ENCODE measurements at places on chromosomes 2 and 18. TPM values are rescaled to one million over a fixed set of nuclear protein-coding genes. Genes with fewer than 3 reads are reported as not detected.

GRCh38 chr18:61362511-61362910, 29.3 kb downstream of the CDH20 start:
- DNase-seq = no peak

- DNase-seq = no peak
Observed at GRCh38 chr2:224884188-224884587, 158.1 kb downstream of the DOCK10 start.

DNA sequence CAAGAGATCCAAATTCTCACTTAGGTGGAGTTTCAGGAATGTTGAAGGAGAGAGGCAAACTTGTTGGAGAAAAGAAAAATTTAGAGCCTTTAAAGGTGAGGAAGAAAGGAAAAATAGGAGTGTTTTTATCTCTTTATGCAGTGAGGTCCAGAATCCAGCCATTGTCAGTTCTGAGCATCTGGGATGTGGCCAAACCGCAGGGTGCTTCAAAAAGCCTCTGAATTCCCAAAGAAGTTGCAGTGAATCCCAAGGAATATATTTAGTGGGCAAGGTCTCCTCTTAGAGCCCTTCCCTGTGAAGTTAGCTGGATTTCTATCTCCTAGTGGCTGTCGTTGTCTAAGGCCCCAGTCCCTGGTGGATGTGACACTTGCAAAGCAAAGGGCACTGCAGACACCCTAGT, 51.2 kb downstream of the MTCL1 start:
- DNase-seq = no peak

DNA sequence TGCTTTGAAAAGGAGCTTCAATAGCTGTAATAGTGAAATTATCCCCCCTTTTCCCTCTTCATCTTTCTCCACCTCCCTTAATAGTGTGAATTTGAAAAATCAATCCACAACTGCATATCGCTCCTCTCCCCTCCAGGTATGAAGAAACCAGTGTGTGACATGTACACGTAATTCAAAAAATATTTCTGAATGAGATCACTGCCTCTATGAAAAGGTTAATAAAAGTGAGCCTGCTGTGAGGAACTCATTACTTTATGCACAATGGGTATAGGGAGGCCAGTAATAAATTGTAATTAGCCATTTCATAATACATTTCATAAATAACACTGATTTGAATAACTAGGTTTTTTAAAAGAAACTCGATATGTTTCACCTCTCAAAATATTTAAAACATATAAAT, 209.0 kb upstream of the KYNU start:
- DNase-seq = no peak

GRCh38 chr18:79853993-79854364, 56.2 kb downstream of the KCNG2 start:
- no peak for DNase-seq

The TRIB2 gene
- total RNA-seq = 4.0 TPM

The CHST9 gene
- total RNA-seq = not detected

DNA sequence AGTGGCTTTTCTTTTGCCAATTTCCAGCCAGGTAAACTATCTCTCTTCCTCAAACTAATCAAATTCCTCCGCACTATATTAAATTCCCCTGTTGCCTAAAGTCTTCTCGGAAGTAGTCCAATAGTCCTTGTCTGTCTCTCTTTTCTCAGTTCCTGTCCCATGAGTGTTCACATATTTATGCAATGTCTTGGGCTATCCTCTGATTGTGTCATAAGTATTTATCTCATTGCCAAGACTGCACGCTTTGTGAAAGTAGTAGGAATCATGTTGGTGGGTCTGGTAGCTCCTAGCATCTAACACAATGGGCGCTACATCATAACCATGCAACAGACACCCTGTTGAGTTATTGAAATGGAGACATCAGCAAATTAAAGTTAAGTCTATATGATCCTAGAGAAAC, 59.9 kb upstream of the POU3F3 start:
- no peak for DNase-seq

The RND3 gene
- not detected for total RNA-seq

The AQP12B gene
- total RNA-seq = not detected

DNA sequence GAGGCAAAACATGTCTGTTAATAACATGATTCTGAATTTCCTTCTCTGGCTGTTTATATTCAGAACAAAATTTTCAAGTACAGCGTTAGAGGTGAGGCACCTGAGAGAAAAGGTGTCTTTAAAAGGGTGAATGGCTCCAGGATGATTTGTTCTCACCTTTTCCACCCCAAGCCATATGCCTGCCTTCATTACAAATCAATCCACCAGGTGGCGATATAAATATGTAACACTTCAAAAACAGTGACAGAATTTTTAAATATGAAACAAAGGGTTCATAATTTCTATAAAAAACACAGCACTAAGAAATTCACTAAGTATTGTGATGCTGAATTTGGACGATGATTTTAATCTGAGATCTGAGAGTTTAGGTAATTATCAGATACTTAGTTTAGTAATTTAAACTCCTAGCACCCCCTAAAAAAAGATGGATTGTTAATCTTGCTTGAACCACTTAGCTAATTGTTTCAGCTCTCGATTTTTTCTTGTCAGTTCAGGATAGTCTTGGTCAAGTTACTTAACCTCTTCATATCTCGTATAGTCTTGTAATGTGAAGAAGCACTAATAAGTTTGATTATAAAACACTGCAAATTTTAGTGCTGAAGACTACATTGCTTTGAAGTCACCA, 528.8 kb downstream of the CPS1 start:
- DNase-seq = peak; percentile 59

The G6PC2 gene
- total RNA-seq = not detected

DNA sequence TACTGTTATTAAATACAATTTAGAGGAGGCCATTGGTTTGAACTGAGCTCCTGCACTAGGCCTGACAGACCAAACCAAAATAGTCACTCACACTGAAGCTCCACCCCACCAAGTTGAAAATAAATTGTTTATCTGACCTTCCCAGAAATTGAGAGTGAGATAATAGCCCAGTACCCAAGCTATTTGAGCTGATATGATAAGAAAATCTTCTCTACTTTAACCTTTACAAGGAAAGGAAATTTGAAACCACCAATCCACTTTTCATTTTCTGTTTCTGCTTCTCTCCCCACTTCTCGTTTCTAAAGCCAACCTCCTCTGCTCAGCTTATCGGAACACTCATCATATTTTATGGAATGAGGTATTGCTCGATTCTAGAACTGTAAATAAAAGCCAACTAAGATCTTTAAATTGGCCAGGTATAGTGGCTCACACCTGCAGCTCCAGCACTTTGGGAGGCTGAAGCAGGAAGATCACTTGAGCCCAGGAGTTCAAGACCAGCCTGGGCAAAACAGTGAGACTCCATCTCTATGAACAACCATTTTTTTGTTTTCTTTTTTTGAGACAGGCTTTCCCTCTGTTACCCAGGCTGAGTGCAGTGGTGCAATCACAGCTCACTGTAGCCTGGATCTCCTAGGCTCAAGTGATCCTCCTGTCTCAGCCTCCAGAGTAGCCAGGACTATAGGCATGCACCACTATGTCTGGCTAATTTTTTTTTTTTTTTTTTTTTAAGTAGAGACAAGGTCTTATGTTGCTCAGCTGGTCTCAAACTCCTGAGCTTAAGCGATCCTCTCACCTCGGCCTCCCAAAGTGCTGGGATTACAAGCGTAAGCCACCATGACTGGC, 13.3 kb upstream of the GALM start:
- peak; percentile 71 for DNase-seq

- peak; percentile 81 for DNase-seq
Observed at GRCh38 chr2:208265371-208265800, 669 bp upstream of the PIKFYVE start.

DNA sequence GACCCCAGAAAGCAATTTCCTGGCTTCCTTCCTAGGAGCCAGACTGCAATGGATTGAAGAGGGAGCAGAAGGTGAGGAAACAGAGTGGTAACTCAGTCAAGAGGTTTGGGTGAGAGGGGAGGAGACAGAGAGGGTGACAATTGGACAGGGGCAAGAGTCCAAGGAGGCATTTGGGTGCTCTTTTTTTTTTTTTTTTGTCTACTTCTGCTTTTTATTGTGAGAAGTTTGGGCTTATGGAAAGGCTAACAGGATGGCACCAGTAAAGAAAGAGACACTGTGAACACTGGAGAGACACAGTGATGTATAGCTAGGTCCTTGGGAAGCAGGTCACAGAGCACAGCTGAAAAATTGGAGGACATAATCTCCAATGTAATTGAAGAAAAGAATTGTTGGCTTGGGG, 25.0 kb downstream of the CYBRD1 start:
- DNase-seq = no peak

DNA sequence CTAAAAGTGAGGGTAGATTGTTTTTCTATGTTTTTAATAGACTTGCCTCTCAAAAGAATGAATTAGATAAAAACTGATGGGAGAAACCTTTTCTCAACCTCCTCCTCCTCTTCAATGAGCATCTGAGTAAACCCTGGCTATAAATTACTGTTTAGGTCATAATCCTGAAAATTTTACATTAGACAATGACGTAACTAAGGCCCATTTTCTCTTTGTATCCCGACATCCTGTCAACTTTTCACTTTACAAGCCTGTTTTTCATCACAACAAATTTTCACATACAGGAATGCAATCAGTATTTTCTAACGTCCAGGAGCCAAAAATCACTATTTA, 1.3 kb downstream of the SPIRE1 start:
- DNase-seq = no peak

DNA sequence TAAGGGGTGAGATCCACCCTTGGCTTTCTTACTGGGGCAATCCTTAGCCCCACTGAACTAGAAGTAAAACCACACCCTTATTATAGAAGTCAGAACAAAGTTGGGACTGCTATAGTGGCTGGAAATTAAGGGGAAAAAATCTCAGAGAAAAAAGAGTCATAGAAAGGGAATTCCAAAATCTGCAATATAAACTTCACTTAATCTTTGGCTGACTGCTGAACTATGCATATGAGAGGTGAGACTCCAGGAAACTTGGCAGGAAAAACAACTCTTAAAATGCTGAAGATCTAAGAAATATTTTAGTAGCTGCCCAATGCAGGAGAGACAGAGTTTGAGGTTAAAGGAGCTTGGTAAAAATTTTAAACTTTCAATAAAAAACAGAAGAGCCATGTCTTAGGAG, 201.8 kb upstream of the FN1 start:
- DNase-seq = no peak

DNA sequence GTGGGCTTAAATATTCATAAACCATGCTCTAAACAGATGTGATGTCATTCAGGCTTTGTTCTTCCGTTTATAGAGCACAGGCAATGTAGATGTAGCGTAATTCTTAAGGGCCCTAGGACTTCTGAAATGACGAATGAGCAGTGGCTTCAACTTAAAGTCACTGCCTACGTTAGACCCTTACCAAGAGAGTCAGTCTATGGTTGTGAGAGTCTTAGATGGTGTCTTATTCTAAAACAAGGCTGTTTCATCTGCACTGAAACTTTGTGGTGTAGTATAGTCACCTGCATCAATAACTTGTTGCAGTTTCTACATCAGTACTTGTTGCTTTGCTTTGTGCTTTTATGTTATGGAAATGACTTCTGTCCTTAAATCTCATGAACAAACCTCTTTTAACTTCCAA, 56.0 kb downstream of the PIK3C3 start:
- no peak for DNase-seq

- no peak for DNase-seq
Observed at GRCh38 chr2:239732666-239733010, 292.5 kb downstream of the NDUFA10 start.

The LIPG gene
- total RNA-seq = 0.57 TPM

The DUSP2 gene
- total RNA-seq = 436 TPM

- peak; percentile 80 for DNase-seq
Observed at GRCh38 chr2:64214281-64215115, 70.3 kb upstream of the PELI1 start.

DNA sequence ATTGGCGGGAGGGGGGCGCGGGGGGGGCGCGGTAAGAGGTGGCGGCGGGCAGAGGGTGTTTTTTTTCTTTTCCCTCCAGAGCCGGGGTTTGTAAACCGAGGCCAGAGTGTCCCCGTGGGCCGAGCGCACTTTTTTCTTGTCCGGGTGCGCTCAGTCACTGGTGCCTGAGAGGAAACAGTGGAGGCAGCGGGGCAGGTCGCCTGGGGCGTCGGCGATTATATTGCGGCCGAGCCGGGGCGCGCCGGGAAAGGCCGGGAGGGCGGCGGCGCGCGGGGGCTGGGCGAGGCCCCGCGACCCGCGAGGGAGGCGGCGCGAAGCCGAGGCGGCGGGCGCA, 275 bp downstream of the HOXD8 start:
- no peak for DNase-seq

DNA sequence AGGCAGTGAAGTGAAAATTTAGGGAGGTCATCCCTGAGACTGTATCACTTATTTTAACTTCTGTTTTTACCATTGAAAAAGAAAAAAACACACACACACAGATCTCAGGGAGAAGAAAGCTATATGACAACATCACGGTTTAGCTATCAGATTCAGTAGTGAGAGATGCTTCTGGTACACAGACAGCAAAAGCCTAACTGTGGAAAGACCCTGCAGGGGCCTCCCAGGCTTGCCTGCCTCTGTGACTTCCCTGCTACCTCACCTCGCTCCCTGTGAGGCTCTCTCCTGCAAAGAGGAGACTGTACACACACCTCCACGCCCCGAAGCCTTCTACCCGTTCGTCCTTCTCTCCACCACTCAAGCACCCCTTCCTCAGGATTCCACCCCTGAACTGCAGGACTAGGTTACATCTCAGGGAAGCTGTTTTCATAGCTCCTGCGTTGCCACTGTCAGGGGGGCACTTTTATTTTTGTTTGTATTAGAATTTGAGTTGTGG, 86.3 kb downstream of the EPB41L3 start:
- DNase-seq = no peak

The FBXO48 gene
- 1.2 TPM for total RNA-seq

The MTX2 gene
- total RNA-seq = 30.7 TPM

The DCDC2C gene
- not detected for total RNA-seq

- DNase-seq = no peak
Observed at GRCh38 chr2:206423147-206423546, 20.2 kb upstream of the ADAM23 start.
